ENCODE measurements at places on chromosomes 6 and 20.

DNA sequence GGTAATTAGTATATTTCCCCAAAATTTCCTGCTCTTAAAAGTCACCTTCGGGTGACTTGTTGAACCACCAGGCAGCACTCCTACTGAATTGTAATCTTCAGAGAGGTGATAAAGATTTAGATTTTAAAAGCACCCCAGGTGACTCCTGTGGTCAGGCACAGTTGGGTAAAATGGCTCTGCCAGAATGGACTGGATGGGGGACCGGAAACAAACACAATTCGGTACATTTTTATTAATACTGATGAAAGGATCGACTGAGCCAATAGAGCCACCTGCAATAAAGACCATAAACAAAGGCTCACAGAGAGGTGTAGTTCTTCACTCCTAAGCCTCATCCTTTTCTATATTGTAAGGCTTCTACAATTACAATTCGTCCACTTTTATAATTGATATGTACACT is 19.6 kb upstream of the FAM83C start:
- DNase-seq, result no peak

DNA sequence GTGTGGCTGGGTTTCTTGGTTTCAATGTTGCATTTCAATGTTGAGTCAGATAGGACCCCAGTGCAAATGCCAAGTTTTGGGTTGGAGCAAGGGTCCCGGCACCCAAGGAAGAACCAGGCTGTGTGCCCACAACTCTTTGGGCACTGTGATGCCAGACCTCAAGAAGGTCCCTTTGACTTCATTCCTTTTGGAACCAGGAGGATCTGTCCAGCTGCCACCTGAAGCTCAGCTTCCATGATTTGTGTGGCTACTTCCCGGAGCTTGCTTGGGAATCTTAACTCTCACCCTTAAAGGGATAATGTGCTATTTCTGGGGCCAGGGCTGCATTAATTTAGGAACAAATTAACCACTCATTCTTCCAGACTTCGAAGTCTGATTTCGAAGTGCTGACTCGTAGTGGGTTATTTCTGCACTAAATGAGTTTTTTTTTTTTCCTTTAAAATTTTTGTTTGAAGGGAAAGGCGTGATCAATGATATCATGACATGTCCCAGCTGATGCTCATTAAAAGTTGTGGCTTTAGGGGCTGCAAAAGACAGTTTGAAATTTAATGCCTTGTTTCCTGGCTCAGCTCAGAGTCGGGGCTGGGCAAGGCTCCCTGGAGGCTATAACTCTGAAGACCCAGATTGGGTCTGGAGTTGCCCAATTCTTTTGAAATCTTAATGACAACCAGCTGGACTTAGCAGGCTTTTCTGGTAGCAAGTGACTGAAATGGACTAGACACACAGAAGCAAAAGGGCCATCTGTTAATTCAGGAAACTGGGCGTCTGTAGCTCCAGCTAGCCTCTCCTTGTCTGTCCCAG is 24.0 kb upstream of the PHACTR3 start:
- no peak for DNase-seq

- no peak for DNase-seq
These were observed 16.9 kb downstream of the ZNF217 start for GRCh38 chr20:53576586-53577318.

DNA sequence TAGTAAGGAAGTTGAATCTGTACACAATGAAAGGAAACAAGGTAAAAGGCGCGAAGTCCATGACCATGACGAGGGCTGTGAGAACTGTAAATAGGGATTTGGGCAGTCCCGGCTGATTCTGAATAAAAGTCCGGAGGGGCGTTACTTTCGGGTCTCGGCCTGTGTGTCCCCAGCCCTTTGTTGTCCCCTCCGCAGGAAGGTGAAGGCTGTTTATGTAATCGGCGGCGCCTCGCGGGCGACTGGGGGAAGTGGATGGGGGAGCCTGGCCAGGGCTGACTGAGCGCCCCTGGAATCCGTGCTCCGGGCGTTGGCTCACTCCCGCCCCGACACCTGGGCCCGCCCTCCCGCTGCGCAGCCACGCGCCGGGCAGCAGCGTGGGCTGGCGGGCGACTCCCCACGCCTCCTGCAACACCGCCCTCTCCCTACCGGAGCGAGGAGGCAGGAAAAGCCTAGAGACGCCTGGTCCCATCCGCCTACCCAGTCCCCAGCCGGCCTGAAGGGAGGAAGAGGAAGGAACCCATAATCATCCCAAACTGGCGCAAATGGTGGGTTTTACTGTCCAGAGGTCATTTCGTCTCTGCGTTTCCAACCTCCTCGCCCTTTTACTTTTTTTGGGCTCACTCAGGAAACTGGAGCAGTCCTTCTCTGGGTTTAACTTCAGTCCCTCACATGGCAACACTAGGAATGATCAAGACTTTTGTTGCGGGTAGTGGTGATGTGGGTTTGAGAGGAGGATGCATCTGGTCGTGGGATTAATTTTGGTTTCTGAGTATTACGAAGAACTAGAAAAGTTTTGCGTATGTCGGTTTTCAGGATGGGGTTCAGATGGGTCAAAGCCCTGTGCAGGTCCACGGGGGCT is 12.1 kb downstream of the TRIM31 start:
- peak; percentile 45 for DNase-seq

DNA sequence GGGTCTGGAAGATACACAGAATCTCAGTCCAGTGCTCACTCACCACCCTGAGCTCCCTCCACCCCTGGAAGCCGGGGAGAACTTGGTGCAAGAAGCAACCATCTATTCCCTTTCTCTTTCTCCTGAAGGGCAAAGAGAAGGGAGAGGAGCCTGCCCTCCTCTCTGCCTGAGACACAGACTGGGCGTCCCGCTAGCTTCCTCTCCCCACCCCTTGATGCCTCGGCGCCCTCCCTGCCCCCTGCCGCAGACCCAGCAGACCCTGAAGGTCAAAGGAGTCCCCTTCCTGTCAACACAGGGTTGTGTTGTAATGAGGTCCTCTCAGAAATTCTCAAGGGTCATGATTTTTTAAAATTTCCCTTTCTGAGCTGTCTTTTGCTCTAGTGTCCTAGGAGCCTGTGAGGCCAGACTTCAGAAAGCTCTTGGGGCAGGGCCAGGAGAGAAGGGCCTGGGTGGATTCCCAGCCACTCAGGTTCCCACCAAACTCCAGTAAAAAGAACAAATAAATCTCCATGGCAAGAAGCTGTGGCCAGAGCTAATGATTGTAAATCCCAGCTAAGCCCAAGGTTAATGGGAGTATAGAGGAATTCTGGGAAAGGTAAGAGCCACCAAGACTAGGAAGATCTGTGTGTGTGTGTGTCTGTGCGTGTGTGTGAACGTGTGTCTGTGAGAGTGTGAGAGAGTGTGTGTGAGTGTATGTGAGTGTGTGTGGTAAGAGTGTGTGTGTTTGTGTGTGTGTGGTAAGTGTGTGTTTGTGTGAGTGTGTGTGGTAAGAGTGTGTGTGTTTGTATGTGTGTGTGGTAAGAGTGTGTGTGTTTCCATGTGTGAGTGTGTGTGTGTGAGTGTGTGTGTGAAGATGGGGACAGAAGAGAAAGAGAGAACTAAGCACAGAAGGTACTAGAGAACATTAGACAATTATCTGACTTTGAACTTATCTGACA is 1.1 kb upstream of the JPH2 start:
- DNase-seq, result peak; percentile 55

- DNase-seq, result no peak
These were observed 43.9 kb downstream of the SRC start for GRCh38 chr20:37389844-37390275.

DNA sequence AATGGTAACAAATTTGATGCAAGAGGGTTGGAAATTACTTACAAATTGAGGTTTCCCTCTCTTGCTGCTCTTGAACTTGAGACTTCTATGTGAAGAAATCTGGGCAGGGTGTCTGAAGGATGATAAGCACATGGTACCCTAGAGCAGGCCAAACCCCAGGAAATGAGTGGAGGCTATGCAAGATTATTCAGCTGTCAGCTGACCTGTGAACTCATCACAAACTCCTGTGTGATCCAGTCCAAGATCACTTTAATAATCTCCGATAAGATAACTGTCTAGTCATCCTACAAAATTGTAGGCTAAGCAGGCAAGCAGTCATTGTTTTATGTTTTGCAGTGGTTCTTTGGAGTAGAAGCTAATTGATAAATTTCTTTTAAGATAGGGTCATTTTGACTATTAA is 213.1 kb downstream of the BTBD3 start:
- DNase-seq, result no peak

- DNase-seq, result no peak
These were observed 115.4 kb downstream of the TRIM27 start for GRCh38 chr6:28808383-28808782.

GRCh38 chr20:57947421-57948179 is 237.8 kb upstream of the PMEPA1 start:
- no peak for DNase-seq

- no peak for DNase-seq
These were observed 66.2 kb upstream of the EYA2 start for GRCh38 chr20:46828471-46828870.

DNA sequence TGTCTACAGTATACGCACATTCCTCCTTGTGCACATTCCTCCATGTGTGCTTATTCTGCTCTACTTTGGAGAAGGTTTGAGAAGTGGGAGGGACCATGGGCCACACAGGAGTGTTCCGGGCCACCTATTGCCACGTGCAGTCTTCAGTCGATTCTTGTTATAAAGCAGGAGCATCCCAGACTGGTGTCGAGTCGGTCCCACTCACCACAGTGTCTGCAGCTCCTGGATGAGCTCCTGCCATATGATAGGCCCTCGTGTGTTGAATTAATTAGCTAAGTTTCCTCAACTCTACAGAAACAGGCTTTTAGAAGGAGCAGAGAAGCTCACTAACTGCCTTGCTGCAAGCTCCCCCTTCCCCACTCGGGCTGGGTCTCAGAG is 22.6 kb downstream of the ENTPD6 start:
- DNase-seq, result no peak

GRCh38 chr6:73548458-73549446 is 27.9 kb upstream of the EEF1A1 start:
- DNase-seq, result no peak

- DNase-seq, result no peak
These were observed 11.9 kb upstream of the NSFL1C start for GRCh38 chr20:1478566-1478965.

GRCh38 chr6:47352194-47352920 is 42.7 kb upstream of the TNFRSF21 start:
- DNase-seq, result no peak

- no peak for DNase-seq
These were observed 70.7 kb downstream of the SOBP start for GRCh38 chr6:107560657-107561056.

GRCh38 chr6:52415917-52416628 is 4.1 kb upstream of the EFHC1 start:
- DNase-seq, result no peak

DNA sequence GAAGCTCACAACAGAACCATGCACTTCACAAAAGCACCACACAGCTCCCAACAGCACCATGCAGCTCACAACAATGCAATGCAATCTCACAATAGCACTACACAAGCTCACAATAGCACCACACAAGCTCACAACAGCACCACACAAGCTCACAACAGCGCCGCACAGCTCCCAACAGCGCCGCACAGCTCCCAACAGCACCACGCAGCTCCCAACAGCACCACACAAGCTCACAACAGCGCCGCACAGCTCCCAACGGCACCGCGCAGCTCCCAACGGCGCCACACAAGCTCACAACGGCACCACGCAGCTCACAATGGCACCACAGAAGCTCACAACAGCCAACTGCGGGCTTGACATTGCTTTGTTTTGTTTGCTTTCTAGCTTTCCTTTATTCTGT is 198.1 kb downstream of the DLL1 start:
- no peak for DNase-seq

DNA sequence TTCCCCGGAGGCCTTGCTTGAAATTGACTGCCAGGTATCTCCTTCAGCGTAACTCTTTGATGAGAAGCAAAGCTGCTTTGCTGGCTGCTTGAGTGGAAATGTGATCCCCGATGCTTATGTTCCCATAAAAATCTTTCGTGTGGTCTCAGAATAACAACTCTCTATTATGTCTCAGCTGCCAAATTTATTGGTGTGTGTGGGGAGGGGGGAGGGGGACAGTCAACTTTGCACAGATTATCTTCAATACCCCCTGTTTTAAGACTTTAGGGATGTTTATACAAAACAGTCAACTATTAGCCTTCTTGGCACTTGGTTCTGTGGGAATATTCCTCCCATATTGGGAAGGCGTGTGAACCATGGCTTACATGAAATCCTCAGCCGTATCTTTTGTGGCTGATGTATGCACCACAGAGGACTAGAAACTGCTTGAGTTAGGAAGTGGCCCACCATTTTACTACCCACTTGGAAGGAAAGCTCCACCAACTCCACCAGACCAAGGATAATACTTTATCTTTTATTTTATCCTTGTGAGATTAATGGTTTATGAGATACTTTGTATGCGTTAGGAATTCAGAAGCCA is 101.5 kb upstream of the SLC24A3 start:
- no peak for DNase-seq

DNA sequence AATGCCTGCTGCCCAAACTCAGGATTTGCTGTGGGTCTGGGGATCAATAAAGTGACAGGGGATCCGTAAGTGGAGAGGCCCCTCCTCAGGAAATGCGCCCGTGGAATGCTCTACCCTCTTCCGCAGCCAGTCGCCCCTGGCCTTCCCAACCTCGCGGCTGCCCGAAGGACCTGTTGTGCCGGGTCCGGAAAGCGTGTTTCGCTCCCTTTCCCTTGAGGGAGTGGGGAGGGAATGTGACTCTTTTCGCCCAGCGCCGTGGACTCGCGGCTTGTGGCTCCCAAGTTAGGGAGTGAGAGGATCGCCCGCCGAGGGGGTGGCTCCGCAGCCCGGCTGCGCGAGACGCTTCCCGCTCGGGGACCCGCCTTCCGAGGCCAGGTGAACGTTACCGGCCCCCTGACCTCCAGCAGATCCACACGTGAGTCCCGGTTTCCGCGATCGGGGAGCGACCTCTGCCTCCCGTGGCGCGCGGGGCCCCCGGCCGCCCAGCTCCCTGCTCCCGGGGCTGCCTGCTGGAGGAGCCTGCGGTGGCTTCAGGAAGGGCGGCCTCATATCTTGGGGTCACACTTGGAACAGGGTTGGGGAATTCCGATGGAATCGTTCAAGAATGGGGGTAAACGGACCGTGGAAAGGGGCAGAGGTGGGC is 666 bp downstream of the TPD52L1 start:
- DNase-seq, result peak; percentile 53

GRCh38 chr6:111782192-111782809 is 91.0 kb downstream of the FYN start:
- DNase-seq, result no peak

- no peak for DNase-seq
These were observed 474.8 kb upstream of the ID4 start for GRCh38 chr6:19362396-19362795.

DNA sequence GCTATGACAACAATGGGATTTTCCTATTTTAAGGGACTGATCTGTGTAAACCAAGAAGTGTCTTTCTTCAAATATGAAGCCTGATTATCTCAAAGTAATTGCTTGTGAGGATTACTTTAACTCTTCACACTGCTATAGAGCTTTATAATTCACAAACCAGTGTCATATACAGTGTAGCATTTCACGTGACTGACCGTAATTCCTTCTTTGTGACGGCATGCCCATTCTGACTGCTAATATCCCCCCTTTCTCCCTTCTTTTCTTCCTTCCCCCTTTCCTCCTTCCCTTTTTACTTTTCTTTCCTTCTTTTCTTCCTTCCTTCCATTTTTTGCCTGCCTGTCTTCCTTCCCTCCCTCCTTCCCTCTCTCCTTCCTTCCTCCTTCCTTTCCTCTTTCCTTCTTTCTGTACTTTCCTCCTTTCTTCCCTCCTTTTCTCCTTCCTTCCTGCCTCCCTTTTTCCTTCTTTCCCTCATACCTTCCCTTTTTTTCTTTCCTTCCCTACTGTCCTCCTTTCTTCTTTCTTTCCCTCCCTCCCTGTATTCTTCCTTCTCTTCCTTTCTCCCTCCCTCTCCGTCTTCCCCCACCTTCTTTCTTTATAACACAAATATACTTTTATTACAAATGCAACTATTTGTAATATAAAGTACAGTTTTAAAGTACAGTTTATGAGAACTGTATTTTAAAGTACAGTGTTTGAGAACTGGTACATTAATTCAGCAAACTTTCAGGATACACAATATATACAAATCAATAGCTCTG is 75.0 kb upstream of the EXOC2 start:
- DNase-seq, result no peak

Measured in nephron progenitor cell (in vitro differentiated cells).